Airway epithelial cell (primary cell): ENCODE measurements at places on chromosomes 6 and 20. TPM values are rescaled to one million over a fixed set of nuclear protein-coding genes. Genes with fewer than 3 reads are reported as not detected.

HLA-DPB1 gene
- 0.93 TPM in 1 of 2 replicates, not detected in the other for total RNA-seq

TRIM31 gene
- 0.05 TPM in 1 of 2 replicates, not detected in the other for total RNA-seq

PSORS1C1 gene
- total RNA-seq: 0.37 and 1.7 TPM in 2 replicates

TXLNB gene
- total RNA-seq: not detected in 2 replicates

CST9 gene
- not detected in 2 replicates for total RNA-seq

HFE gene
- total RNA-seq: 5.0 and 8.0 TPM in 2 replicates

CAP2 gene
- 2.3 and 3.7 TPM in 2 replicates for total RNA-seq

ELOVL4 gene
- total RNA-seq: 8.8 and 15.4 TPM in 2 replicates

CST11 gene
- not detected in 2 replicates for total RNA-seq

ADISSP gene
- 66.6 and 69.9 TPM in 2 replicates for total RNA-seq

EYS gene
- total RNA-seq: 0.28 and 0.37 TPM in 2 replicates

PRL gene
- total RNA-seq: not detected in 2 replicates

BIRC7 gene
- not detected in 2 replicates for total RNA-seq

RIPOR3 gene
- 0.05 and 0.56 TPM in 2 replicates for total RNA-seq

NFATC2 gene
- 0.21 and 0.33 TPM in 2 replicates for total RNA-seq

LY6G6C gene
- 1.5 and 3.7 TPM in 2 replicates for total RNA-seq

MYCT1 gene
- not detected in 2 replicates for total RNA-seq

EYA2 gene
- total RNA-seq: 12.9 and 18.8 TPM in 2 replicates

PAK5 gene
- total RNA-seq: 0.14 and 0.21 TPM in 2 replicates

FOXA2 gene
- total RNA-seq: 17.7 and 20.8 TPM in 2 replicates

SYCP2L gene
- total RNA-seq: 0.33 and 0.35 TPM in 2 replicates

SLC17A9 gene
- total RNA-seq: 0.78 and 1.6 TPM in 2 replicates

C6orf52 gene
- 1.2 and 4.6 TPM in 2 replicates for total RNA-seq

RHAG gene
- total RNA-seq: not detected in 2 replicates

TENT5A gene
- total RNA-seq: 3.1 and 3.3 TPM in 2 replicates

KPNA5 gene
- total RNA-seq: 3.5 and 3.9 TPM in 2 replicates

CTCFL gene
- not detected in 2 replicates for total RNA-seq

SLC52A3 gene
- total RNA-seq: 0.42 and 0.71 TPM in 2 replicates

AARS2 gene
- total RNA-seq: 22.6 and 23.5 TPM in 2 replicates

SOX4 gene
- 18.0 and 26.9 TPM in 2 replicates for total RNA-seq

RRBP1 gene
- 73.4 and 92.5 TPM in 2 replicates for total RNA-seq

TMEM244 gene
- total RNA-seq: not detected in 2 replicates

FANCE gene
- total RNA-seq: 20.3 and 20.8 TPM in 2 replicates

CTAGE9 gene
- total RNA-seq: not detected in 2 replicates

CCM2L gene
- total RNA-seq: not detected in 2 replicates
